Umbilical cord (tissue), 2 donors: ENCODE measurements at places on chromosomes 1 and 21. TPM values are rescaled to one million over a fixed set of nuclear protein-coding genes. Genes with fewer than 3 reads are reported as not detected.

Gene GSTM1
- total RNA-seq = 23.8 TPM

DNA sequence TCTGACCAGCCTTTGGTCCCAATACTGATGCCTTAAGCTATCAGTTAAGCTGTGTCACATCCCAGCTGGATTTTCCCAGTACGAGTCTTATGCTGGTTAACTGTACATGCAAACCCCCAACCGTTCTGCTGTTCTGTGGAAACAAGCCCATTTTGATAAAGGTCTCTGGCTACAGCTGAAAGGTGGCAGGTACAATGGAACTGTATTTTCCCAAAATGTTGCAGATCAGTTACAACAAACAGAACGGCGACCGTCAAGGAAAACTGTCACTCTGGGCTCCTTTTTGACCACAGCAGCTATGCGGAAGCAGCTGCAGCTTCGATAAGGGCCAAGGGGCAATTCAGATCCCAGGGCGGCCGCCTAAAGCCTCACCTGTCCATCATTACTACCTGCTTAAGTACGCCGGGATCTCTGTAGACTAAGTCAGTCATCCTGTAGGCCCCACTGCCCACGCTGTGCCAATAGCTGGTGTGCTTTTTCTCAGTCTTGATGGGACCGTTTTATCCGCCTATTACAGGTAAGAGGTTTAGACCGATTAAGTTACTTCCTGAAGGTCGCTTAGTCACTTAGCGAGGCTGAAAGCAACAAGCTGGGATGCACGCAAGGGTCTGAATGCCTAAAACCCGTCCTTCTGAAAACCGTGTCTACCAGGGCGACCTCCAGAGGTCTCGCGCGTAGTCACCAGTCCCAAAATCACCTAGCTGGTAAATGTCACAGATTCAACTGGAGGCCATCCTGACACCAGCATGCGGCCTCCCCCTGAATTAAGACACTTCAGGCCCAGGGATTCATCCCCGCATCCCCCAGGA, 11.1 kb upstream of the RAB42 start:
- no peak for DNase-seq

DNA sequence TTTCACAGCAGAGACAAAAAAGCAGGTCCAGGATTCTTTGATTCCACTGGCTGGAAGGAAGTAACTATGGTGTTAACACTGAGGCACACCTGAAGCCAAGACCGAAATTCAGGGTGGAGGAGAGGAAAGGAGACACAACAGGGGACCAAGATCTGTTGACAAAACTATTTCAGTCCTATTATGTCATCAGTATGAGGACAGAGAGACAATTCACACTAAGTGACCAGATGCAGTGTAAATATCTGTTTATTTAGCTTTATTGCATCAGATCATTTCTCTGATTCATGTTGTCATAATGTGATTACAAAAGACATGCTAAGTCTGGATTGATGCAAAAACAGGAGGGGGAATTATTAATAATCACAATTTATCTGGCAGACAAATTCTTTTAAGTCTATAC, 118.8 kb downstream of the SIPA1L2 start:
- DNase-seq = no peak

GRCh38 chr1:47554082-47554481, 116.2 kb downstream of the FOXD2 start:
- no peak for DNase-seq

Gene DMBX1
- total RNA-seq = 1.4 TPM

- DNase-seq = peak; percentile 92
Measured at GRCh38 chr21:35565204-35565611, 495.1 kb downstream of the SETD4 start.

Gene XCL2
- total RNA-seq = not detected

DNA sequence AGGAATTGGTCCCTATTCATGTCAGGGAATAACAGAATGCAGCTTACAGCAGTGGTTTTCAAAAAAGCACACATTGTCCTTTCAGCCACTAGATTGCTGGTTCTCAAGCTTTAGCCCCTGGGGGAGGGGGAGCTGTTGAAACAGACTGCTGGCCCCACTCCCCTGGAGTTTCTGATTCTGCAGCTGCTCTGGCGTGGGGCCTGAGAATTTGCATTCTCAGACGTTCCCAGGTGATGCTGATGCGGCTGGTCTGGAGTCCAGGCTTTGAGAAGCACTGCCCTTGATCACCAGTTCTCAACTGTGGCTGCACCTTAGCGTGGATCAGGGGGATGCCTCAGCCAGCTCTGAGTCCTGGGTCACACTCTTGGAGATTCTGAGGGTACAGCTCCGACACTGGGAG, 62.7 kb upstream of the LAPTM5 start:
- DNase-seq = no peak
